DND-41 (cell line): ENCODE measurements at places on chromosomes 6 and 20.

GRCh38 chr6:42049948-42050296, 402 bp upstream of the TAF8 start:
- no peak for DNase-seq

GRCh38 chr6:150417250-150417649, 48.4 kb downstream of the IYD start:
- DNase-seq: no peak

GRCh38 chr20:20435453-20435852, 67.5 kb downstream of the INSM1 start:
- no peak for DNase-seq

DNA sequence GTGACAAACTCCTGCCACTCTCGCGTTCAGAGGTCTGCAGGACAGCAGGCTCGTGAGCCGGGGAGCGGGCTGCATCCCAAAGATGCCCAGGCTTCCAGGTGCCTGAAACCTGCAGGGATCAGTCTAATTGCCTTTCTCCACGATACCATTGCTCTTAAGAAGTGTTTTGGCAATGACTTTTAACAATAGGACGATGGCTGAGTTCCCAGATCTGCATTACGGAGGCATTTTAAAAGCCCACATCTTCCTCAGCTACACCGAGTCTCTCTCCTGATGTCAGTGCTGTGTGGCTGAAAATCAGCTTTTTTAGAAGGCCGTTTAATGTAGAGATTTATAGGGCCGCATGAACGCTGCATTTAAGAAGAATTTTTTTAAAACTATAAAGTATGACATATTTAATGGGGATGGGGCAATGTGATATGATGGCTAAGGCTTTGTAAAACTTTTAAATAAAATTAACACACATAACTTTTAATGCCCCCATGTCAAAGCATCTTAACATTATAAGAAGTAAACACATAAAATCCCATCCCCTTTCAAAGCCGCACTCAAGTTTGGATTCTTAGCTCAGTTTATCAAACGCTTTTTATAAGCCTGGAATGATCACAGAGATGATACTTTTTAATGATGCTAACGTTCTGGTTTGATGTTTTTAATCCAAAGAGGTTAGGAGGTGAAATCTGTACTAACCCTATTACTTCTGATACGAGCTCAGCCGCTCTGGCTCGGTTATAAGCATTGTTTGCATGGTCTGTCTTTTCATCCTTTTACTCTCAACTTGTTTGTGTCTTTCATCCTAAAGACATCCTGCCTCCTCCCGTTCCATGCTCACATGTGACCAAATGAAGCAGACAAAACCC, 386.0 kb downstream of the SMOC2 start:
- no peak for DNase-seq

- no peak for DNase-seq
Measured at GRCh38 chr6:88120635-88121034, 45.5 kb downstream of the CNR1 start.

- no peak for DNase-seq
Measured at GRCh38 chr6:110590821-110591351, 114.5 kb upstream of the SLC22A16 start.

GRCh38 chr6:66128656-66129055, 421.6 kb upstream of the EYS start:
- DNase-seq: no peak
